Activated CD4-positive, alpha-beta T cell treated with anti-CD3 and anti-CD28 coated beads, Interleukin-2, amount 50 U/mL, for 4 hours (primary cell): ENCODE measurements at places on chromosomes 16 and 17.

- no peak for DNase-seq
Measured at GRCh38 chr17:9332132-9332494, 243.5 kb downstream of the STX8 start.

GRCh38 chr17:37286430-37286829, 89.4 kb upstream of the C17orf78 start:
- no peak for DNase-seq

GRCh38 chr17:82100502-82101298, 2.7 kb upstream of the FASN start:
- DNase-seq = no peak

- DNase-seq = no peak
Measured at GRCh38 chr17:21210411-21211076, 3.4 kb downstream of the TMEM11 start.

DNA sequence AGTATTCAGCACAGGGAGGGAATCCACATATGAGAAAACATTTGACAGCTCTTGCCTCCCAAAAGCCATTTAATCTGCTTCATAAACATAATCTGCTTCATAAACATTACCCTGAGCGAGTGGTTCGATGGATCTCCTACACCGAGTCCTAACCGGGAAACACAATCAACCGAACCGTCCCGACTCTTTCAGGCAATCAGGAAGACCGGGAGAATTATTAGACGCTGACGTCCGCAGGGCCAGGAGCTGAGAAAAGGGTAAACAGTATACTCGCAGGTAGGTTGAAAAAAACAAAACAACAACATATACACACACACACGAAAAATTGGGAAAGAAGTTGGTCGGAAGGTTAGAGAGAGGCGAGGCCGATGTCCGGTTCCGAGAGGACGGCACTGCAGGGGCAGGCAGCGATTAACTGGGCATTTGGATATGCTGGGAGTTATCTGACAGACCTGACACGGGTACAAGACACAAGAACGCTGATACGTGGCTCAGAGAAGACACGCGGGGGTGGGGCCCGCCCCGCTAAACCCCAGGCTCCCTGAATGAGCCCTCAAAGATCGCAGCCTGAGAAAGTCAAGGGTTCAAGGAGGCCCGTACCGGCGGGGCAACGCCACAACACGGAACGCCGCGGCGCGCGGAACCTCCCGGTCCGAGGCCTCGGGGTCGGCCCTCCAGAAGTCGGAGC, 585 bp downstream of the AP1G1 start:
- DNase-seq = peak; percentile 55

DNA sequence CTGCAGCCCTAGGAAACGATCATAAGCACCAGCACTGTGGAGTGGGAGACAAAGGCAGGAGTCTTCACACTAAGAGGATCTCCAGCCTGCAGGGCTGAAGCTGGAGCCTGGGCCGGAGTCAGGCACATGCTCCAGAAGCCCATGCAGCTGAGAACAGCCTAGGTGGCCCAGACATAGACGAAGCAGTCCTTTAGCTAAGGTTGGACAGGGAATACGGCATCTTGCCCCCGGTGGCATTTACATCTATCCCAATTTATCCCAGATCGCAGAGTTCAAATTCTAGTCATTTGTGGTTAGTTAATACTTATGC, 13.9 kb downstream of the TSPOAP1 start:
- no peak for DNase-seq

GRCh38 chr16:85172455-85173145, 60.3 kb upstream of the CIBAR2 start:
- DNase-seq = no peak

- no peak for DNase-seq
Measured at GRCh38 chr17:31437720-31438400, 46.4 kb downstream of the RAB11FIP4 start.

GRCh38 chr17:10325031-10325695, 47.6 kb downstream of the MYH13 start:
- no peak for DNase-seq

- DNase-seq = peak; percentile 63
Measured at GRCh38 chr16:29994600-29995323, 655 bp downstream of the HIRIP3 start.

- DNase-seq = no peak
Measured at GRCh38 chr16:8848939-8849391, 19.8 kb downstream of the CARHSP1 start.

DNA sequence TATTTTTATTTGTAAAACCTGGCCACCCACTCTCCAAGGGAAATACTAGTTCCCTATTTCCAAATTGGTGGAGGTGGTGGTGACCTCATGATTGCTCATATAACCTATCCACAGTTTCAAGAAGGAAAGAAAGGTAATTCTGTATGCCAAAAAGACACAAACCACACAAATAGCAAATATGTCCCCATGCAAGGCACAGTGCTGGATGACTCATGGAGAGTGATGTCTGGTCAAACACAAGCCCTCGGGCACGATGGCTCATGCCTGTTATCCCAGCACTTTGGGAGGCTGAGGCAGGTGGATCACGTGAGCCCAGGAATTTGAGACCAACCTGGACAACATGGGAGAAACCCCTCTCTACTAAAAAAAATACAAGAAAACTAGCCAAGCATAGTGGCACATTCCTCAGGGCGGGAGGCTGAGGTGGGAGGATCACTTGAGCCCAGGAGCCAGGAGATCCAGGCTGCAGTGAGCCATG, 64.2 kb downstream of the GNA13 start:
- DNase-seq = no peak

DNA sequence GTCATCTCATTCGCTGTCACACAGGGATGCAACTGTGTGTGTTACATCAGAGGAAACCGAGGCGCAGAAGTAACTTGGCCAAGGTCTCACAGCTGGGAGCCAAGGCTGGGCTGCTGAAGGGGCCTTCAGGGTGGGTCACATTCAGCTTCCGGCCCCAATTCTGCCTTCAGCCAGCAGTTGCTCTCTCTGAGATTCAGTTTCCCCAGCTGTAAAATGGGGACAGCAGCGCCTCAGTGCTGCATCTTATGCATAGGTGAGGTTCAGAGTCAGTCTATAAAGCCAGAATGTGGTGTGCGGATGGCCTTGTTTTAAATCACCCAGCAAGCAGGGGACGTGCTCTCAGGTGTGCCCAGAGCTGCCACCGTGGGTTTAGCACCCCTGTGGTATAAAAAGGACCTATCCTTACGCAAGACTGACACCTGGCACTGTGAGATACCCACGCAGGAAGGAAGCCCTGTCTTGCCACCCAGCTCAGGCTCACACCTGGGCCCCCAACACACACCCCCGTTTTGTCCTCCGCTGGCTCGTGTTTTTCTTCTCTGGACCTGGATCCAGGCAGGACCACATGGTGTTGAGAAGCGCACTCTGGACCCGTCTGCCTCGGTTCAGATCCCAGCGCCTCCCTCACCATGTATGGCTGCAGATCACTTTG, 94.6 kb upstream of the GSE1 start:
- DNase-seq = no peak

GRCh38 chr17:489758-490329, 137.2 kb upstream of the RPH3AL start:
- DNase-seq = peak; percentile 32

DNA sequence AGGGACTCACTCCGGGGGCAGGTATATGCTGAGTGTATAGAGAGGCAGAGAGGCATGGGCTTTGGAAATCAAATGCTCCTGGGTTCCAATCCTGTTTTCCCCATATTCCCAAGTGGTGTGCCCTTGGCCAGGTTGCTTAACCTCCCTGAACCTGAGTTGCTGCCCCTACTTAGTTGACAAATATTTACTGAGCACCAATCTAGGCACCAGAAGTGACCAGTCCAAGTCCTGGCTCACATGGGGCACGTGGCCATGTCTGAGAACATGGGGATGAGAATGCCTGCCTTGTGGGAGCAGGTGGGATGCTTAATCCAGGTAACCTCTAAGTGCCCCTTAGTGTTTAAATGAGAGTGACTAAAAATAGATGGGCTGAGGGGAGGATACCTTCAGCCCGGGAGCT, 4.2 kb downstream of the SOCS3 start:
- DNase-seq = no peak

GRCh38 chr16:3137267-3137666, 2.4 kb downstream of the ZNF213 start:
- DNase-seq = no peak

GRCh38 chr16:85961988-85962915, 63.3 kb downstream of the IRF8 start:
- no peak for DNase-seq

DNA sequence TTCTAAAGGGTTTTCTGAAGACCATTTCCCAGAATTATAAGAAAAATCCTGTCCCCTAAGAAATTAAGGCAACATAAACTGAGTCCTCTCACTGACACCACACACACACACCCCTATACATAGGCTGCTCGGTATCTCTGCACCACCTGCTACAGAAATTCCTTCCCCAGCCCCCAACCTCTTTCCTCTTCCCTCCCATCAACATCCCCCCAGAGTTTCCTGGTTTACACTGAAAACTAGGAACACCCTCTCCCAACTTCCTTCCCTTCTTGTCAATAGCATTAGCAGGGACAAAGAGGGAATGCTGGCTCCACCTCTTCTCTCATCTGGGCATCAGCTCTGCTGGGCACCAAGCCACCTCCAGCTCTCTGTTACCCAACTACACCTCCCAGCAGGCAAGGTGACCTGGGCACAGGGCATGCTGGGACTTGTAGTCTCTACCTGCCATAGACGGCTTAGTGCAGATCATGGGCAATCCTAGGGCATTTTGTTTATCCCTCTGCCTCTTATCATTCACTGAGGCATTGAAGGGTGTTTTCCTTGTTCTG, 15.7 kb downstream of the CAVIN1 start:
- DNase-seq = peak; percentile 59

GRCh38 chr16:58644765-58645487, 15.3 kb upstream of the CNOT1 start:
- no peak for DNase-seq

- DNase-seq = no peak
Measured at GRCh38 chr16:979859-980594, 1.5 kb upstream of the SOX8 start.

GRCh38 chr16:3173892-3174617, 13.9 kb upstream of the OR1F1 start:
- no peak for DNase-seq

DNA sequence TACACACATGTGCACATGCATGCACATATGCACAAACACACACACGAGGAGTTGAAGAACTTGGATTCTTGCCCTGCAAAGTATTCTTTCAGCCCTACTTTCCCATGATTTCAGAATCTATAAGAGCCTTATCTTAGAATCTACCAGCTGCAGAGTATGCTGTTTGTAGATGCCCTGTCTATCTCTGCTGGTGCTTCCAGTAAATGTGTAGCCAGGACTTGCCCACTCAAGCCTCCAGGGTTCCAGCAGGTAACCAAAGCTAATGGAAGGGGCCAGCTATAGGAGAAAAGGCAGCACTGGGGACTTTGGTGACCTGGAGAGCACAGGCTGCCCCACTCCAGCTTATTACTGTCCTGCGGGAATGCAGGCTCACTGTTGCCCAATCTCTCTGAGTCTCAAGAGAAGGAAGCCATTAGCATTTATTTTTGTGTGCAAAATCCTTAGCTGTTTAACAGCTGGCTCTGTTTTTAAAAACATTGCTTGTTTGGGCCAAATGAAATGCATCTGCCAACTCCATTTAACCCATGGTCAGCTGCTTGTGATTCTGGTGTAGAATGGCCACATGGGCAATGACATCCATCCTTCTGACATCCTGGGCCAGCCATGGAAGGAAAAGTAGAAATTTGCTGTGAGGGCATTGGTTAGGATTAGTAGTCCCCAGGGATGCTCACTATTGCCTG, 28.6 kb upstream of the XYLT1 start:
- no peak for DNase-seq

DNA sequence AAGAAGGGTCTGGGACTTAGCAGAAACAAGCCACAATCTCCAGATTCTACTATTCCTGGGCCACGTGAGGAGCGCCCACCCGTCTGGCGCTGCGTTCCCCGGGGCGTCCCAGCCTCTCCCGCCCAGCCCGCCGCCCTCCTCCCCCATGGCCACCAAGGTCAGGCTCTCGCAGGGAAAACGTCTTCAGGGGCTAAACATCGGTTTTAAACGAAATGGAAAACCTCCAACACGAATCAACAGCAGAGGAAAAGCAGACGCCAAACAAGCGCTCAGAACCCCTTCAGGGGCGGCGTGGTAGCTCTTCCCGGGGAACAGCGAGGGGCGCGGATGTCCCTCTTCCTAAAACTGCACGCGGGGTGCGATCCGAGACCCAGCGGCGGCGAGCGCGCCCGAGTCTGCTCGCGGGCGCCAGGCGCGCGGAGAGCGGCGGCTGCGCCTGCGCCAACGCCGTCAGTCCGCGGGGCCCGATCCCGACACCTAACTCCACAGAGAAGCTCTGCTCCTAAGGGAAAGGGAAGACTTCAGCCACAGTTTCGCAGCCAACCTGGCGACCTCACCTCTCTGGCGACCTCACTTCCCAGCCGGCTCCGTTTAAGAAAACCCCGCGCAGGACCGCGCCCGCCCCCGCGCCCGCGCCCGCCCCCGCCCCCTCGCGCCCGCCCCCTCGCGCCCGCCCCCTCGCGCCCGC, 505 bp upstream of the COG1 start:
- peak; percentile 43 for DNase-seq

DNA sequence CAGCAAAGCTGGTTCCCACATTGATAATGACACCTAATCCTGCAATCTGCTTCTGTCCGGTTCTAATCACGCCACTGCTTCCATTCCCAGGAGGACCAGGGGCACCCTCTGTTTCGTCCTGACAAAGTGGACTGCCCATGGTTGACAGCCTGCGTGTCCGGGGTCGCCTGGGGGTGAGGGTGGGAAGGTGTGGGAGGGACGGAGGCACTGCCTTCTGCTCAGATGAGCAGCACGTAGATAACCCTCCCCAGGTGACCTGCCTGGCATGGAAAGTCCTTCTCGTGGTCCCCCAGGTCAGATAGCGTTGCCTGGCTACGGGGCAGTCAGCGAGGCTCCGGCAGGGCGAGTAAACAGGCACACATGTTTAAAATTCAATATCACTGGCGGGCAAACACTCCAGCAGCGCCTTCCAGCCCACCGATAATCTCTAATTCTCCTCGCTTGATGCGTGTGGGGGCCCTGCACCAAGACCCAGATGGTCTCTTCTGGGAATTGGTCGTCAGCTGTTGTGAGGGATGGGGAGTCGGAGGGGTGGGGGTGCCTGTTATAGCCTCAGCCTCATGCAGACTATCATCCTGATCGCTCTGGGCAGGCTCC, 132.2 kb downstream of the RAP1GAP2 start:
- DNase-seq = no peak

- no peak for DNase-seq
Measured at GRCh38 chr17:80460429-80460834, 16.0 kb downstream of the NPTX1 start.

DNA sequence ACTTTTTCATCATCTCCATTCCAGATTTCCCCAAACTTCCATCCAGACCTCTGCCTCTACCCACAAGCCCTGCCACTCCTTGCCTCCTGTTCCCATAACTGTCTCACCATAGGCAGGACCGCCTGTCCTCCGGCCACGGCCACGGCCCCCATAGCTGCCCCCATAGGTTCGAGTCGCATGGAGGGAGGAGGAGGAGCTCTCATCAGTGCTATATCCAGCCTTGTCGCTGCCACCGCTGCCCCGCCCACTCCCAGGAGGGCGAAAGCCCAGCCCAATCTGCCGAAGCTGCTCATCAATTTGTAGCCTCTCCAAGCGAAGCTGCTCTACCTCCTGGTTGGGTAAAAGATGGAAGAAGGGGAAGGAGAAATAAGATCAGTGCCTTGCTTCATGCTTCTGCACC, 3.4 kb upstream of the SOX15 start:
- no peak for DNase-seq
